Spinal cord (tissue), 10 donors: ENCODE measurements at places on chromosomes 13 and 19. TPM values are rescaled to one million over a fixed set of nuclear protein-coding genes. Genes with fewer than 3 reads are reported as not detected.

DNA sequence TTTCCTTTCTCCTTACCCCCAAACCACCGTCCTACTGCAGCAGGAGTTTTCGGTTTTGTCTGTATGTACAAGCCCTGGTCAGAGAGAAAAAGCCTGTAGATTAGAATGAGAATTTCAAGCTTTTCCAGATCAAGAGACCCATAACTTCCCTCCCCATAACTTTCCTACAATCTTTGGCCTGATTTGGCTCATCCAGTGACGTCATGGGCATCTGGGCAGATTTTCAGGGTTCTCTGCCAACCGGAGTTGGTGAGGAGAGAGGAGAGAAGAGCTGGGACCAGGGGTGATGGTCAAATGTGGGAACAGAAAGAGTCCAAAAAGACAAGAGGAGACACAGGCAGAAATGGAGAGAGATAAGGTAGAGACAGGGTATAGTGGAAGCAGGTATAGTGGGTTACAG lies 10.5 kb downstream of the IZUMO2 start:
- no peak overlapping the region for H3K27ac ChIP-seq
- no peak for DNase-seq
- H3K36me3 ChIP-seq, result no peaks in the 10 kb centered on the region

GRCh38 chr19:15303105-15303780 lies 29.1 kb downstream of the BRD4 start:
- no peak overlapping the region for H3K4me3 ChIP-seq
- H3K36me3 ChIP-seq, result no peaks in the 10 kb centered on the region
- H3K27ac ChIP-seq, result no peak overlapping the region

FCAR gene
- total RNA-seq, result 9.1 TPM

GRCh38 chr13:23956106-23956505 lies 58.8 kb upstream of the C1QTNF9B start:
- H3K4me3 ChIP-seq, result no peak overlapping the region
- DNase-seq, result no peak
- H3K36me3 ChIP-seq, result no peaks in the 10 kb centered on the region
- H3K27ac ChIP-seq, result no peak overlapping the region

DNA sequence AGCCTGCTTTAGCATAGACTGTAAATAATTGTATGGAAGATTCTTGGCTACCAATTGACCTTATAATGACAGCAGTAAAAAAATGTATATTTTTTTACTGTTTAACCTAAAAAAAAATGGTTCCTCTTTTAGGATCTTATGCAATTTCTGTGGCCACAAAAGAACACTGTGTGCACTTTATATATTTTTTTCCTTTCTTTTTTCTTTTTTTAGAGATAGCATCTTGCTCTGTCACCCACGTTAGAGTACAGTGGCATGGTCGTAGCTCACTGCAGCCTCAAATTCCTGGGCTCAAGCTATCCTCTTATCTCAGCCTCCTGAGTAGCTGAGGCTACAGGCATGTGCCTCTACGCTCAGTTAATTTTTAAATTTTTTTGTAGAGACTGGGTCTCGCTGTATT lies 6.1 kb downstream of the FLT3 start:
- no peak overlapping the region for H3K4me3 ChIP-seq
- H3K36me3 ChIP-seq, result no peaks in the 10 kb centered on the region
- no peaks in the 10 kb centered on the region for H3K4me1 ChIP-seq
- no peak overlapping the region for H3K27ac ChIP-seq

CLIP3 gene
- total RNA-seq, result 25.2 TPM

C19orf38 gene
- total RNA-seq, result 2.9 TPM

DNA sequence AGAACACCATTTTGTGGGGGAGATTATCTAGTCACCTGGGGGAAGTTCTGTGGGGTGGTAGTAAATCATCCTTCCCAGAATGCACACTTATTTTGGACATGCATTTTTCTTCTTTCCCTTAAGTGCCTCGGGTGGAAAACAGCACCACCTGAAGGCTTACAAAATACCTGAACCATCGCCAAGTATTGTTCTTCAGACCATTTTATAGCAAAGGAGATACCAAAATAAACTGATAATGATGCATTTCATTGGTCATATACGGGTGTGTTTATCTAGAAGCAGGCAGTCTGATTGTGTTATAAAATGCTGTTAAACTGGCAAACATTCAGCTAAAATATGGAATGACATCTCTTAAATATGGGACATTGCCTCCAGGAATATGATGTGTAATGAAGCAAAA lies 1034.7 kb downstream of the SLITRK1 start:
- H3K27ac ChIP-seq, result no peak overlapping the region
- no peak overlapping the region for H3K4me3 ChIP-seq
- no peaks in the 10 kb centered on the region for H3K36me3 ChIP-seq
- no peaks in the 10 kb centered on the region for H3K4me1 ChIP-seq

DNA sequence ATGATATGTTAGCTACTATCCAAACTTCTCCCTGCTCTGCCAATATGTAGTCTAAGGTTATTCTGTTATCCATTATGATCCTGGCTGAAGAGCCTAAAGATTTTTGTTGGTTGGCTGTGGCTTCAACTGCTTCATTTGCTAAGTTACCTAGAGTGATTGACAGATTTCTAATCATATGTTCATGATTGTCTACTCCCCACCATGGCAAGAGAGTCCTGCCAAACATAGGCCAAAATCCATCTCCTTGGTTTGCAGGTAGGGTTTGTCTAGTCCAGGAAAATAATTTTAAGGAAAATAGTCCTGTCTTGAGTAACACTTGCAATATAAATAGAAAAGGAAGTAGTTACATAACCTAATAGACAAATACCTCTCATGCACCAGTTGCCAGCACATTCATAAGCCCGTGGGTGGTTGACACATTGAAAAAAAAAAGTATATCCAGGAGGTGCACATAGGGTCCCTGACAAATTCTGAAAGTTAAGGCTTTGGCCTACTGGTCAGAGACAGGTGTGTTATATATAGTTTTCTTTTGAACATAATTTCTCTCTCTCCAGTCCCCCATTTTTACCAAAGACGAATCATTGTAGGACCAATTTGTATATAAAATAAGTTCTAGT lies 5.4 kb upstream of the CBY2 start:
- H3K4me1 ChIP-seq, result no peaks in the 10 kb centered on the region
- H3K4me3 ChIP-seq, result no peak overlapping the region
- no peaks in the 10 kb centered on the region for H3K36me3 ChIP-seq
- no peak overlapping the region for H3K27ac ChIP-seq
- DNase-seq, result no peak

GRCh38 chr13:104592545-104593250 lies 1526.5 kb upstream of the SLC10A2 start:
- no peak overlapping the region for H3K4me3 ChIP-seq
- H3K36me3 ChIP-seq, result no peaks in the 10 kb centered on the region
- no peaks in the 10 kb centered on the region for H3K4me1 ChIP-seq
- no peak overlapping the region for H3K27ac ChIP-seq
- no peaks in the 10 kb centered on the region for H3K27me3 ChIP-seq
- no peak for DNase-seq

DNA sequence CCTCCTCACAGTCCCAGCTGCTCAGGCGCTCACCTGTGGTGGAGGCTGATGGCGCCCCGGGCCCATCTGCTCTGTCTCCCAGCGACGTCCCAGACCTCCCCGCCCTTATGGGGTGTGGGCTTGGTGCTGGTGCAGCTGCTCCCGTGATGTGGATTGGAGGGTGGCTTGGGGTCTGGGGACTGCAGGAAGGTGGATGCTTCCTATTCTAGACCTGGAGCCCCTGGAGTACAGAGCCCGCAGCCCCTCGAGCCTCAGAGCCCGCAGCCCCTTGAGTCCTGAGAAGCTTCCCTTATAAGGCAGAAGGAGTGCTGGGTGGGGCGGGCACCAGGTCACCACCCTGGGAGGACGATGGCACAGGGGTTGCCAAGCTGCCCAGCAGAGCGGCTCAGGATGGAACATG lies 31.6 kb downstream of the DOT1L start:
- no peaks in the 10 kb centered on the region for H3K27me3 ChIP-seq
- no peaks in the 10 kb centered on the region for H3K4me1 ChIP-seq
- no peak overlapping the region for H3K4me3 ChIP-seq
- H3K36me3 ChIP-seq, result peaks cover 100% of the 10 kb centered on the region
- no peak for DNase-seq
- H3K27ac ChIP-seq, result no peak overlapping the region

- H3K4me3 ChIP-seq, result no peak overlapping the region
- H3K27ac ChIP-seq, result no peak overlapping the region
- DNase-seq, result peak; percentile 33
Observed at GRCh38 chr13:44151474-44151873, 222.2 kb upstream of the SERP2 start.

DNA sequence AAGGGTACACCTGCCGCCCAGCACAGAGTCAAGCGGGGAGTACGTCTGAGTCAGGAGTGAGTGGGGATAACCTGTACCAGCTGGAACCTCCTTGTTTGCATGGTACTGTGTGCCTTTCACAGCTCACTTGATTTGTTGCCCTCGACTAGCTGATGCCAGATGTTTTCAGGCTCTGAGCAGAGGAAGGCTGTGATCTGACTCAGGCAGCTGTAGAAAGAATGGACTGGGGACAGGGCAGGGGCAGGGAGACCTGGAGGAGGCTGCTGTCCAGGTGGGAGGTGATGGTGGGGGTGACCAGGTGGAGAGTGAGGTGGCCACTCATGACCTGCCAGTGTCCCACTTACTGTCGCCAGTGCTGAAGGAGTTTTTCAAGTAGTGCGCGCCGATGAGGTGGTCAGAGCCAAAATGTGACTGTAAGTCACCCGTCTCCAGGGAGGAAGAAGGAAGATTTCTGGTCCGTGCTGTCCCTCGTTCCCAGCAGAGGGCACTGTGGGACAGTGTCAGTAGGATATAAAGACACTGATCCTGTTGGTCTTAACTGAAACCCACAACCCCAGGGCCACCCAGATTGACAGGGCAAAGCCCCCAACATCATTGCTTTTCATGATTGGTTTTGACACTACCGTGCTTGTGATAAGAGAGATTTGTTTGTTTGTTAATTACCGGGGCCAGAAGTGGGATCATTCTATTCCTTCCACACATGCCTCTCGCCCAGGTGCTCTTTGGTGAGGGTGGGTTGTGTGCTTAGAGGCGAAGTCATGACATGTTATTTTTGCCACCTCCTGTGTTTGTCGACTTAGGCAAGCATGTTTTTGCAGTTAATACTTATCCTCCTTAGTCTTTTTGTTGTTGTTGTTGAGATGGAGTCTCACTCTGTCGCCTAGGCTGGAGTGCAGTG lies 128.4 kb downstream of the DPF1 start:
- no peak overlapping the region for H3K4me3 ChIP-seq
- peaks cover 27% of the 10 kb centered on the region for H3K36me3 ChIP-seq
- H3K27ac ChIP-seq, result no peak overlapping the region
- peak; percentile 54 for DNase-seq

DNA sequence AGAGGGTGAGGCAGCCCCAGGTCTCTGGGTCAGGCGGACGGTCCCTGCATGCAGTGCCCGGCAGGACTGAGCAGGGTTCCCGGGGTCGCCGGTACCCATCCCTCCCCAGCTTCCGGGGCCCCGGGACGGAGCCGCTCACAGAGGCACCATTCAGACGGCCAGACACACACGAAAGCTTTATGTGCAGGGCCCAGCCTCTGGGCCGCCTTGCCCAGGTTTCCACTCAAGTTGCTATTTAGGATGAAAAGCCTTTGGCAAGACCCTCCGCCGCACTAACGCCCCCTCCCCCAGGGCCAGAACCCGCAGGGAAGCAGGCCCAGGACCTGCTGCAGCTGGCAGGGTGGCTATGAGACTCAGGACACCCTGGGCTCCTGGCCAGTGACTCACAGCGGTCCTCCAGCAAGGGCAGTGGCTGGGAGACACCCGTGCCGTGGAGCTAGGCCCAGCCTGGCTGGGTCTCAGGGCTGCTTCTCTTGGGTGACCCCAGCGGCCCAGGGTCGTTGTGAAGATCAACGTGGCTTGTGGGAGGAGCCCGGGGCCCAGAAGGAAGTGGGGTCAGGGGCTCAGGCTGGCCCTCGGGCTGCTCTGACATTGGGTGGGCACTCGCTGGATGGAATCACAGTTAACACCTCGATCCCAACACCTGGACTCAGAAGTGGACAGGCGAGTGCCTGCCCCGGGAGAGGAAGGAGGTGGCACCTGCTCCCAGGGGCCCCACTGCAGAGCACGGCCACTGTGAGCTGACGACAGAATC lies 4.8 kb downstream of the C19orf25 start:
- peak overlapping the region; percentile 75 for H3K27ac ChIP-seq
- DNase-seq, result no peak
- H3K4me1 ChIP-seq, result peaks cover 86% of the 10 kb centered on the region
- no peak overlapping the region for H3K4me3 ChIP-seq

MBD3L1 gene
- not detected for total RNA-seq

CELF5 gene
- total RNA-seq, result 18.9 TPM

GRCh38 chr13:44848920-44849676 lies 140.2 kb downstream of the NUFIP1 start:
- no peaks in the 10 kb centered on the region for H3K36me3 ChIP-seq
- no peak overlapping the region for H3K27ac ChIP-seq
- no peaks in the 10 kb centered on the region for H3K27me3 ChIP-seq

- H3K36me3 ChIP-seq, result peaks cover 41% of the 10 kb centered on the region
- peak overlapping the region; percentile 97 for H3K27ac ChIP-seq
- no peaks in the 10 kb centered on the region for H3K27me3 ChIP-seq
- H3K4me3 ChIP-seq, result peak overlapping the region; percentile 99
- H3K4me1 ChIP-seq, result peaks cover 29% of the 10 kb centered on the region
- no peak for DNase-seq
Observed at GRCh38 chr19:5679289-5680083, 830 bp downstream of the MICOS13 start.

GRCh38 chr19:7069904-7070226 lies 362 bp downstream of the ZNF557 start:
- H3K4me1 ChIP-seq, result no peaks in the 10 kb centered on the region
- peak overlapping the region; percentile 70 for H3K27ac ChIP-seq
- H3K27me3 ChIP-seq, result no peaks in the 10 kb centered on the region
- H3K36me3 ChIP-seq, result peaks cover 31% of the 10 kb centered on the region
